Heart left ventricle (tissue), 16 donors: ENCODE measurements at places on chromosomes 5 and 9. TPM values are rescaled to one million over a fixed set of nuclear protein-coding genes. Genes with fewer than 3 reads are reported as not detected.
A peak's percentile ranks its signal among the peaks of the same experiment; 100 is the strongest.

CBY3 gene
- not detected for total RNA-seq

GRCh38 chr5:142955628-142956027, 185.5 kb downstream of the ARHGAP26 start:
- peak overlapping the region; percentile 3 for H3K27ac ChIP-seq
- H3K27me3 ChIP-seq: no peaks in the 10 kb centered on the region
- H3K36me3 ChIP-seq: no peaks in the 10 kb centered on the region
- no peak overlapping the region for H3K4me3 ChIP-seq

KIAA0825 gene
- total RNA-seq: 3.5 TPM

DNA sequence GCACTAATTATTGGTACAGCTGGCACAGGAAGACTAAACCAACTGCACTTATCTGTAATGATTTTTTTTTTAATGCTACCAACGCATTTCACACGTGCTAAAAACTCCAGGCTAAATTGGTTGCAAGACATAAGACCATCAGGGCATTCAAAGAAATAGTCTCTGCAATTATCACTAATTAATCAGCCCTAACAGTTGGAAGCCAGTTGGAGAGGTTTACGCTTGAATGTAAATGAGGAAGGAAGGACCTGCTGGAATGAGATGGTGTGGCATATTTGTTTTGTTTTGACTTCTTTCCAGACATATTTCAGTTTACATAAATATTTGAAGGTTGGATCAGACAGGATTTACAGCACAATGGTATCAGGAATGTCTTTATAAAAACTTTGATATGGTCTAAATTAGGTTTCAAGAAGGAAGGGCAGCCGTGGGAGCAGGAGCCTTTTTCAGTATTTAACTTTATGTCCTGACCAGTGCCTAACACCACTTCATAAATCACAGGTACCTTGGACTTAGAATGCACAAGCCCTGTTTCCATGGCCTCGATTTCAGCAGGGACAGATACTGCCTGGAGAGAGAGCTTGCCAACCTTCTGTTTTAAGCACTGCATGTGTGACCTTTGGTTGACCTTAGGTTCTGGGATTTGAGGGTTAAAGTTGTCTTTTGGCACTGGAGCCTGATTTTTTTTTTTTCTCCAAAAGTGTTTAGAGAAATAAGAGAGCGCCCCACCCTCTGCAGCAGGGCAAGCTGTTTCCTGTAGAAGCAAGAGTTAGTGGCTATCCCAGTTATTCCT, 199.8 kb upstream of the MAP3K1 start:
- no peak for DNase-seq
- no peaks in the 10 kb centered on the region for H3K27me3 ChIP-seq
- peak overlapping the region; percentile 58 for H3K27ac ChIP-seq
- H3K4me3 ChIP-seq: no peak overlapping the region
- H3K36me3 ChIP-seq: no peaks in the 10 kb centered on the region

GRCh38 chr5:157519579-157520253, 55.9 kb downstream of the ADAM19 start:
- H3K36me3 ChIP-seq: no peaks in the 10 kb centered on the region
- no peak for DNase-seq
- no peak overlapping the region for H3K4me3 ChIP-seq
- no peaks in the 10 kb centered on the region for H3K4me1 ChIP-seq
- H3K27ac ChIP-seq: no peak overlapping the region
- no peaks in the 10 kb centered on the region for H3K27me3 ChIP-seq

DNA sequence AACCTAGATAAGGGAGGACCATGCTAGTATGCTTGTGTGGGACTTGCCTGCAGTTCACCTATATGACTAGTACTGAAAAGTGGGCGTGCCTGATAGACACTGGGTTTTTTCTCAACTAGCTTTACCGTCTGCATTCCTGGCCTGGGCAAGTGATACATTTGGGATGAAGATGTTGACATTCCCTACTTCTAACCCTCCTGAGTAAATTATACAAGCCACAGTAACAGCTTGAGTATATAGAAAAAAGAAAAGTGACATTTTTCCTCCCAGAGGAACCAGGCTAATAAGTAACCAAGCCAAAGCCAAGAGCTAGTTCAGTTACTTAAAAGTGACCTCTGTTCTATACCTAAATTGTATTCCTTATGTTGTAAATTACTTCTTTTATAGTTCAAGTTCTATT, 153.8 kb upstream of the CYLC2 start:
- H3K4me3 ChIP-seq: no peak overlapping the region
- H3K27ac ChIP-seq: no peak overlapping the region
- DNase-seq: no peak
- H3K27me3 ChIP-seq: no peaks in the 10 kb centered on the region

MEIKIN gene
- not detected for total RNA-seq

DNA sequence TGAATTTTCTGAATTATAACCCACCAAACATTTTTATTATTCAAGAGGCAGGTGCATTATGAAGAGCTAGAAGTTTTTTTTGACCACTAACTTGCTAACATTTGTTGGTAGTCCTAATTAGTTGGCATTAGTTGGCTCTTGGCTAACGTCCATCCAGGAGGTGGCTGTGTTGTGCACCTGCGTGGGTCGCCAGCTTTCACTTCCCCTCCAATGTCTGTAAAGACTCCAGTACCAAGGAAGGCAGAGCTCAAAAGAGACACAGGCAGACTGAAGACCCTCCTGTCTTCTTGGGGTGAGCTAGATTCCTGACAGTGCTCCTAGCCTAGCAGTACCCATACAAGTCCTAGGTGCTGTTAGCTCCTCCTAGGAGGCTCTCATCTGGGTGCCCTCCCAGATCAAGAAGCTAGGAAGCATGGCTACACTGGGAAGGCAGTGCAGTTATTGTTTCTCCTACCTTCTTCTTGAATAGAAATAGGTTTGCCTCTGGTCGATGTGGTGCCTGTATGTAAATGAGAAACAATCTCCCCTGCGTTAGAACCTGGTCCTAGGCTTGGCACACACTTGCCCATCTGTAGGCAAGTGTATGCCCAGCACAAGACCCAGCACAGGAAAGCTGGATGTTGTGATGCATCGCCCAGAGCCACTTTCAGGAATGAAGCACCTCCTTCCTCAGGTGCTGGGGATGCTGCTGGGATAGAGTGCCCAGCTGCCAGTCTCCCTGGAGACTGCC, 190.9 kb downstream of the ICE1 start:
- DNase-seq: no peak
- no peak overlapping the region for H3K4me3 ChIP-seq
- H3K27ac ChIP-seq: no peak overlapping the region

GRCh38 chr5:107135391-107135790, 535.3 kb downstream of the EFNA5 start:
- no peaks in the 10 kb centered on the region for H3K4me1 ChIP-seq
- no peaks in the 10 kb centered on the region for H3K27me3 ChIP-seq
- no peaks in the 10 kb centered on the region for H3K36me3 ChIP-seq
- no peak for DNase-seq
- no peak overlapping the region for H3K4me3 ChIP-seq

DNA sequence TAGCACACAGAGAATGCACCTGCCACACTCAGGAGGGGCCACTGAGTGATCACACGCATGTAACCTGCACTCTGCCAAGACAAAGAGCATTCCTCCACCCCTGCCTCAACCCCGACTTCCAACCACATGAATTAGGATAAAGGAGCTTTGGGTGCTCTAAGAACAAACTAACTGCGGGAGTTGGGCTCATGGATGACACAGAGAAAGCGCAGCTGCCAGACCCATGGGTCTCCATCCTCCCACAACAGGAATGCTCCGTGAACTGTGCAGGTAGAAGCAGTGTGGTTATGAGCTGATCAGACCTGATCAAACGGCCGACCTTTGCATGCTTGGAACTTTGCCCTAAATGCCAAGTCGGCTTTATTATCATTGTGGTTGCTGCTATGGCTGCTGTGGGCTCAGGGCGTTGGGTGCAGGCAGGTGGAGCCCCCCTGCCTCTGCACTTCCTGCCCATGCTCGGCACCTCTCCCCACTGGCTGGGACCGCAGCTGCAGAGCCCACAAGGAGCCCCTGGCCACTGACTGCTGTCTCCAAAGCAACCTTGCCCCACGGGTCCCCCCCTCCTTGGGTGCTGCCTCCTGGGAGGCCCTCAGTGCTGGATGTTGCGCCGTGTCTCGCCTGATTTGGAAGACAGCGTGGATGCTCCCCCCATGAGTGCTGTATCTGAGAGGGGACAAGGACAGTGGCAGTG, 2.6 kb upstream of the SLC6A3 start:
- no peak for DNase-seq
- H3K36me3 ChIP-seq: no peaks in the 10 kb centered on the region
- no peak overlapping the region for H3K4me3 ChIP-seq
- peaks cover 3% of the 10 kb centered on the region for H3K4me1 ChIP-seq
- peaks cover 59% of the 10 kb centered on the region for H3K27me3 ChIP-seq

GRCh38 chr5:36740259-36740898, 134.0 kb downstream of the SLC1A3 start:
- no peak overlapping the region for H3K27ac ChIP-seq
- no peak for DNase-seq
- H3K4me1 ChIP-seq: peaks cover 21% of the 10 kb centered on the region
- no peaks in the 10 kb centered on the region for H3K36me3 ChIP-seq
- H3K27me3 ChIP-seq: no peaks in the 10 kb centered on the region

DNA sequence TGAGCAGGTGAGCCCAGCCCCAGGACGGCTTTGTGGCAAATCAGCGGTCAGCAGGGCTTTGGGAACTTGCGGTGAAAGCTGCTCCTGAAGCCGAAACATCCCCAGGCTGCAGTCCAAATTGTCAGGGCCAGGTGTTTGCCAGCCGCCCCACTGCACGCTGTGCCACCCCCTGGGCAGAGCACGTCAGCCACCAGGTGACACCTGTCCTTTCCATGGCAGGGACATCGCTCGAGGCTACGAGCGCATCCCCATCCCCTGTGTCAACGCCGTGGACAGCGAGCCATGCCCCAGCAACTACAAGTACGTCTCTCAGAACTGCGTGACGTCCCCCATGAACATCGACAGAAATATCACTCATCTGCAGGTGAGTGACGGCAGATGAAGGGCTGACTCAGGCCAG, 64.4 kb upstream of the CACNA1B start:
- H3K27ac ChIP-seq: no peak overlapping the region
- no peak overlapping the region for H3K4me3 ChIP-seq
- no peaks in the 10 kb centered on the region for H3K36me3 ChIP-seq
- DNase-seq: no peak

GRCh38 chr5:126615286-126615685, 14.5 kb downstream of the PHAX start:
- no peaks in the 10 kb centered on the region for H3K4me1 ChIP-seq
- H3K27ac ChIP-seq: no peak overlapping the region
- no peak overlapping the region for H3K4me3 ChIP-seq
- no peak for DNase-seq
- H3K36me3 ChIP-seq: no peaks in the 10 kb centered on the region
